NCI-H1048 (cell line): ENCODE measurements at places on chromosomes 16 and 17.

GRCh38 chr16:47519037-47519436, 57.9 kb downstream of the PHKB start:
- DNase-seq: no peak

DNA sequence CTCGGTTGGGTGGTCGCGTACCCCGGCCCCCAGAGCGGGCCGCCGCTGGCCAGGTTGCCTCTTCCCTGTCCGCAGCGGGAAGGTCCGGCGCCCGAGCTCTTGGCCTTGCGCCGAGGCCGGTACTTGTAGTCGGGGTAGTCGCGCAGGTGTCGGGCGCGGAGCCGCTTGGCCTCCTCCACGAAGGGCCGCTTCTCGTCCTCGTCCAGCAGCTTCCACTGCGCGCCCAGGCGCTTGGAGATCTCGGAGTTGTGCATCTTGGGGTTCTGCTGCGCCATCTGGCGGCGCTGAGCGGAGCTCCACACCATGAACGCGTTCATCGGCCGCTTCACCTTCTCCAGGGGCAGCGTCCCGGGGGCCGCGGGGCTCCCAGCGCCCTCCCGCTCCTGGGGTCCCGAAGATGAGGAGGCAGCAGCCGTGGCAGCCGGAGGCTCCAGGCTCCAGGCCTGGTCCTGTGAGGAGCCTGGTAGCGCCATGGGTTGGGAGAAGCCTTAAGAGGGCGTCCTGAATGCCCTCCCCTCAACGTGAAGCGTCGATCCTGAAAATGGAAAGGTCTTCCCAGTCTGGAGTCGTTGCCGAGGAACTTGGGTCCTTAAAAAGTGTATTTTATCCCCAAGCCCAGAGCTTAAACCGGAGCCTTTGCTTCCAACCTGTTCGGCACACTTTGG, 558 bp downstream of the SOX15 start:
- DNase-seq: no peak

- no peak for DNase-seq
These were observed 4.8 kb upstream of the COG1 start for GRCh38 chr17:73188011-73188410.

- DNase-seq: no peak
These were observed 110.2 kb downstream of the C16orf78 start for GRCh38 chr16:49483651-49484450.

DNA sequence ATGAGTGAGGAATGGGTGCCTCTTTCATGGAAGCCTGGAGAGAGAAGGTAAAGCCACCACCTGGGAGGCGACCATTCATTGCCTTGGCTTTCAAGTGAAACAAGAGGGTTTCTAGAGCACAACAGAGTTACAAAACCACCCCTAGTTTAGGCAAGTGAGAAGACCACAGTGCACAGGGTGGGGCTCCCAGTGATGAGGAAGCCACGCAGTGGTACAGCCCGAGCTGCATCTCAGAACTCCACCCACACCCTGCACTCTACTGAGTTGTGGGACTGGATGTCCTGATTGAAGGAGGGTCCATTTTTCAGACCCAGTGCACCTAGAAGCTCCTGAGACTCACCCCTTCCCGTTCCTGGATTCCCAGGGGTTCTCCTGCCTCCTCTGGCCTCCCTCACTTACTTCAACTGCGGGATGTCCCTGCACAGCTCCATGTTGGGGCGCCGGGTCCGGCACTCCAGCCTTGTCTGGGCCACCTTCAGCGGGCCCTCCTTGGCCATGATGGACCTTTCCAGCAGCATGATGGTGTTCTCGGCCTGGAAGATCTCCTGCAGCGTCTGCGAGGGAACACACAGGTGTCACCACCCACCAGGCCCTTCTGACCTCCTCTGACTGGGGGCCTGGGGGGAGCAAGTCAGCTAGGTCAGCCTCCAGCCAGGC, 55.1 kb upstream of the EMP2 start:
- DNase-seq: no peak

DNA sequence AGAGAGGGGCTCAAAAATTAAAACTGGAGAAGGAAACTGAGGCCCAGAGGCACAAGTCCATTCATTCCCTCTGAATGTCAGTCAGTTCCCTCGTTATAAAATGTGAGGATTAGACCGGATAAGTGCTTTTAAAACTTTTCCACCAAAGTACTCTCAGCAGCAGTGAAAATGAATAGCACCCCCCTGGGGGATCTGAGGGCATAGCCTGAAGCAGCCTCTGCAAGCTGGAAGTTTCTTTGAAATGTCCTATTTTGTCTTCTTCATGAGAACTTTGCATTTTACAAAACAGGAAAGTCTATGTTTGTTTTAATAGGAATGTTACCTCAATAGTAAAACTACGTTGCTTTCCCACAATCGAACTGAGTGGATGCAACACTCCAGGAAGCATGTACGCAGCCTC, 273.0 kb downstream of the CEP112 start:
- DNase-seq: no peak

GRCh38 chr16:57689762-57690558, 4.6 kb upstream of the DRC7 start:
- no peak for DNase-seq

DNA sequence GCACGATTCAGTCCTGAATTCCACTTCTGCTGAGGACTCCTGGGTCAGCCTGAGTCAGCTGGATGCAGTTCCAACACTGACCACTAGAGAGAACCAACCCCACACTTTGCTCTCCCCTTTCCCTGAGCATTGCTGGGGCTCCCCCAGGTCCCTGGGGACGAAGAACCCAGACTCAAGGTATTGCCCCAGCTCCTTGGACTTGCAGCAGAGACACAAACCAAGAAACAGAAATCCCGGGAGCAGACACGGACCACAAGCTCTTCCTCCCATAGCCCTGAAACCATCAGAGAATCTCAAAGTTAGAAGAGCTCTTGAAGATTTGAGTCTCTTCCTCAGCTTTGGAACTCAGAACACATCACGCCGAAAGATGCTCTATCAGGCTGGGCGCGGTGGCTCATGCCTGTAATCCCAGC, 678 bp upstream of the GH1 start:
- DNase-seq: no peak

- no peak for DNase-seq
These were observed 64.6 kb downstream of the WWOX start for GRCh38 chr16:78163772-78164670.

GRCh38 chr17:28997806-28998205, 8.0 kb downstream of the SEZ6 start:
- no peak for DNase-seq

DNA sequence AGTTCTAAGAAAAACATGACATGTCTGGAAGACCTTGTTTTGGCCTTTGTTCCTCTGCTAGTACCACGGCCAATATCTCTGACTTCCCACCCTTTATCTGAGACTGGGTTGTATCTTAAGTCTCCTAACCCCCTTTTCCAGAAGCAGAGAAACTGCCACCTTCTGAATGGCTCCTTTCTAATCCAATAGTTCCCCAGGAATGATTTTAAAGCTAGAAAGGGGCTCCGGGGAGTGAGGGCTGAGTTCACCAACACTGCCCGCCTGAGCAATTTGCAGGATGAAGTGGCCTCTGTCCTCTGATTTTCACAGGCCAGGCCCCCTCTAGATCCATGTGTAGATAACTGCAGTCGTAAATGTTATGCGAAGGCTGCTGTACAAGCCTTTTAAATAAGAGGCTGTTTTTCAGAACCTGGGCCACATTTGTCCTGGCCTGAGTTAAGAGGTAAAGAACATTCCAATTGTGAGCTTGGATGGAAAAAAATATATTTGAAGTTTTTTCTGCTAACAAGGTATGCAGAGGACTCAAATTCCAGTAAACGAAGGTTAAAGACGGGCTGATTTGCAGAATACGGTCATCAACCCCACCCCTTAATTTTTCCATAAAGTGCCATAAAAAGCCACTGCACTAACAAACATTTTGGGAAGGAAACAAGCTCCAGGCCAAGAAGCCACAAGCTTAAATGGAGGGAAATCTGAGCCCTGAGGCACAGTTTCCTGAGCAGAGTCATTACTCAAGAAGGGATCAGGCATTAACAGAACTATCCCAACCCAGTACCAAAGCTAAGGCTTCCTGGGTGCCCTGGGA, 117.0 kb upstream of the MAF start:
- DNase-seq: no peak

- DNase-seq: no peak
These were observed 4.4 kb downstream of the UBALD1 start for GRCh38 chr16:4610011-4611005.

DNA sequence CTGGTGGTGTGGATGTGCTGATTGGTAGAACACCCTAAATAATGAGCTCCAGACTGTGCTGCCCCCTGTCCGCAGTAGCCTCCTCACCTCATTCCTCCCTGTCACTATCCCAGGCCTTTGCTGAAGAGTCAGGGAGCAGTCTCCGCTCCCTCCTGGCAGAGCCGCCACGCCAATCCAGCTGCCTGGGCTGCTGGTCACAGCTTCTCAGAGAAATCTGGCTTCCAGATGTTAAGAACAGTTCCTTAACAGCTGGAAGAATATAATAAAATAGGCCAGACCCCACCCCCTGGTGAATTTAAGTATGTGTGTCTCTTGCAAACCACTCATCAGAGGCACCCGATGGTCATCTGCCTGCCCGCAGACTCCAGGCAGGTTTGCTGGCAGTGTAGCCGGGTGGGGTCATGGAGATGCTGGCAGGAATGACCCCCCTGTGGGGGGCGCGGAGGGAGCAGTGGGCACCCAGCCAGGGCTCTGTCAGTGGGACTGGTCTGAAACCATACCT, 161.0 kb downstream of the CCDC182 start:
- DNase-seq: no peak

- no peak for DNase-seq
These were observed 66.0 kb downstream of the CDK12 start for GRCh38 chr17:39527220-39527813.

- no peak for DNase-seq
These were observed 973 bp upstream of the KRT15 start for GRCh38 chr17:41519501-41520224.

DNA sequence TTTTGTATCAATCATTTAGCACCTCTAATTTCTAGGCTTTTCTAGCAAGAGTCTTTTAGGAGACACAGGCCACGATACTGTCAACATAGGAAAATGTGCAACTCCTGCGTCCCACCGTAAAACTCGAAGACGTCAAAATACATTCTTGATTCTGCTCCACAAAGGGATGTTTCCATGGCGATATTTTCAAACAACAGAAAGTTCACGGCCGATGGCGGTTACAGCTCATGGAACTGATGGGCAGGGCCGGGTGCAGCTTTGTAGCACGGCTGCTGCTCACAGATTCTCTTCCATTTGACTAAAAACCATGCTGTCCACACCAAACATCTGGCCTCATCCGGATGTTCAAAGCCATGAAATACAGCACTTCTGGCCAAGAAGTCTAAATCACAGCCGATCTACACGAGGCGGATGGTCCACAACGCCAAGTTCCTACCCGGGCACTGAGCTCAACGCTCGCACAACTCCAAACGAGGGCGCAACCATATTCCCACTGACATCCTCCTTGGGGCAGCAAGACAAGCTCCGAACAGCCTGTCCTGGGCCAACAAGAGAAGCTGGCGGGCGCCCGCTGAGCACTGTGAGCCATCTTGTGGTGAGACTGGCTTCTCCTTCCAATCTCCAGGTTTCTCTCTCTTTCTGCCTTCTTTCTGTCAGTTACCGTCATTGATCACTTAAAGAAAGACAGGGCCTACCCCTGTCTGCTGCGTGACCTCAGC, 79.8 kb downstream of the ZNF778 start:
- no peak for DNase-seq

- DNase-seq: no peak
These were observed 527 bp downstream of the CIAPIN1 start for GRCh38 chr16:57446531-57447185.

DNA sequence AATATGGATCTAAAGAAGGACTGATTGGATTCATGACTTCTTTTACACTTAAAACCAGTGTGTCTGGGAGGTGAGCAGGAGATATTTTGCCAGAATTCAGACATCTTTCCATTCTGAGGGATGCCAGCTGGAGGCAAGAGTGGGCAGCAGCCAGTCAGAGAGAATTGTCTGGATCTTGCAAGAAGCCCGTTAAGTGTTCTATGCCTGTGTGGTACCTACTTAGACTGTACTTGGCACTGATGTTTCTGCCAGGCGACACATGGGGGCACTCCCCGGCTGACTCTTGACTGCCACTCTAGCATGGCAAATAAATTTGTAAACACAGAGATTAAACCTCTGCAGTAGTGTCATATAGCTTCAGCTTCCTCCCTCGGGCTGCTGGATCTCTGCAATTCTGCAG, 247.7 kb downstream of the UTP18 start:
- DNase-seq: no peak

DNA sequence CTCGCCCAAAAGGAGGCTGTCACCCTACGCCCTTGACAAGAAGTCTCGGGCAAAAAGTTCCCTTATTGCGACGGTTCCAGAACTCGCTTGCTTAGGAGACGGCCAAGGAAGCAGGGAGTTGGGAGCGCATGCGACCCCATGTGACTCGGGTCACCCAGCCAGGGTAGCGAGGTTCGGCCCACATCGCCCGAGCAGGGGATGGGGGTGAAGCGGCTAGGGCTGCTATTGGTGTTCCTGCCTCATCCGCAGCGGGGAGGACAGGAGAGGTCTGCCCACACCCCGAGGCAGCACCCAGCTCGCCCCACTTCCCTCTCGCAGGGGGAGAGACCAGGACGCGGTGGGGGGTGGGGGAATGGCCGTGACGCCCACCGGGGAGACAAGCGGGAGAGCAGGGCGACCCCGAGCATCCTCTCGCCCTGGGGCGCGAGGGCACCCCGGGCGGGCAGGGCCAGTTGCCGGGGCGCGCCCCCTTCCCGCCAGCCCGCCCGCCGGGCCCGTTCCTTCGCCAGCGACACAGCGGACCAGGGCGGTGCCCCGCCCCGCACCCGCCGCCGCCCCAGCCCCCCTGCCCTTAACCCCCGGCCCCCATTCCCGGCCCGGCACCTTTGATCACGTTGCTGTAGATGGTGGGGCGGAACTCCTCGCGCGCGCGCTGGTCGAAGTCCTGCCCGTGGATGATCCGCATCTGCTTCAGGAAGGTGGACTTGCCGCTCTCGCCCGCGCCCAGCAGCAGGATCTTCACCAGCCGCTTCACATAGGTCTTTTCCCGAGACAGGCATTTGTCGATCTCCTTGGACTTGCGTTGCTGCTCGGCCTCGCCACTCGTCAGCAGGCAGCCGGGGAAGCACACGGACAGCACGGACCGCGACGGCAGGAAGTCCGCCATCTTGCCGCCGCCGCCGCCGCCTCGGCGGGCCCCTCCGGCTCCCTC, 567 bp downstream of the GNA13 start:
- no peak for DNase-seq

GRCh38 chr17:77558846-77559626, 399.5 kb upstream of the TNRC6C start:
- no peak for DNase-seq

- DNase-seq: no peak
These were observed 8.3 kb downstream of the CAPNS2 start for GRCh38 chr16:55574811-55575210.

GRCh38 chr16:56781528-56781961, 51.6 kb downstream of the NUP93 start:
- no peak for DNase-seq

DNA sequence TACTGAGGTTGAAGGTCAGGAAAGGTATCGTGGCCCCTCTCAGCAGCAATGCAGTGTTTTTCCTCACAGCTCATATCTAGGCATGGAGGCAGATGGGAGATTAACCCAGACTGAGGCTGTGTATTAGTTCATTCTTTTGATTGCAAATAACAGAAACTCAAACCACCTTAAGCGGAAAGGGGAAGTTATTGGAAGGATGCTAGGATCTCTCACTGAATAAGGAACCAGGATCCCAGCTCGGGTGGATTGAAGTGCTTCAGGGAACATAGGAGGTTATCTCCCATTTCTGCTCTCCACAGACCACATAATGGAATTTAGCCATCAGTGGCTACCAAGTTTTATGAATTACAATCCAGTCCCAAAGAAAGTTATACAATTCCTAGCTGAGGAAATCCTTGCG, 8.2 kb downstream of the ZNF689 start:
- DNase-seq: no peak

- DNase-seq: no peak
These were observed 67.4 kb upstream of the ENDOV start for GRCh38 chr17:80347536-80347935.

- DNase-seq: no peak
These were observed 260.8 kb upstream of the TNRC6C start for GRCh38 chr17:77697480-77698400.
